ENCODE measurements at places on chromosomes 16 and 17.

DNA sequence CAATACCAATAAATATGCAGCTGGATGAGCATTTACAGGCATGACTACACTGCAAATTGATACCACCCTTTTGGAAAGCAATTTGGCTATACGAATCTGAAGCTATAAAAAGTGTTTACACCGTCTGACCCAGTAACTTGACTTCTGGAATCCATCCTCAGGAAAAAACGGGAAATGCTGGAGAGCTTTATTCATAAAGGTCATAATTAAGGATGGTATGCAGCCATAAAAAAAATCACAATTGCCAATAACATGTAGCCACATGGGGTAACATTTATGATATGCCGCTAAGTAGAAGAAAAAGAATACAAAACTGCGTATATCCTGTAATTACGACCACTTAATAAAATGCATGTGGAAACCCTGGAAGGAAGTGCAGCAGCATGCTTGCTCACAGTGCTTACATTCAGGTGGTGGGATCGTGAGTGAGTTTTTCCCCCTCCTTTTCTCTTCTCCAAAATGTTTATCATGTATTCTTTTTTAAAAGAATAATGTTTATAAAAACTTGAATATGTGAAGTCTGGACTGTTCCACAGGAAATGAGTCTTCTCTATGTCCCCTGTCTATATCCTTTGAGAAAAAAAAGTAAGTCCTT is 34.2 kb downstream of the COPRS start:
- no peak for DNase-seq

GRCh38 chr17:63190821-63191370 is 224.9 kb downstream of the TANC2 start:
- no peak for DNase-seq

DNA sequence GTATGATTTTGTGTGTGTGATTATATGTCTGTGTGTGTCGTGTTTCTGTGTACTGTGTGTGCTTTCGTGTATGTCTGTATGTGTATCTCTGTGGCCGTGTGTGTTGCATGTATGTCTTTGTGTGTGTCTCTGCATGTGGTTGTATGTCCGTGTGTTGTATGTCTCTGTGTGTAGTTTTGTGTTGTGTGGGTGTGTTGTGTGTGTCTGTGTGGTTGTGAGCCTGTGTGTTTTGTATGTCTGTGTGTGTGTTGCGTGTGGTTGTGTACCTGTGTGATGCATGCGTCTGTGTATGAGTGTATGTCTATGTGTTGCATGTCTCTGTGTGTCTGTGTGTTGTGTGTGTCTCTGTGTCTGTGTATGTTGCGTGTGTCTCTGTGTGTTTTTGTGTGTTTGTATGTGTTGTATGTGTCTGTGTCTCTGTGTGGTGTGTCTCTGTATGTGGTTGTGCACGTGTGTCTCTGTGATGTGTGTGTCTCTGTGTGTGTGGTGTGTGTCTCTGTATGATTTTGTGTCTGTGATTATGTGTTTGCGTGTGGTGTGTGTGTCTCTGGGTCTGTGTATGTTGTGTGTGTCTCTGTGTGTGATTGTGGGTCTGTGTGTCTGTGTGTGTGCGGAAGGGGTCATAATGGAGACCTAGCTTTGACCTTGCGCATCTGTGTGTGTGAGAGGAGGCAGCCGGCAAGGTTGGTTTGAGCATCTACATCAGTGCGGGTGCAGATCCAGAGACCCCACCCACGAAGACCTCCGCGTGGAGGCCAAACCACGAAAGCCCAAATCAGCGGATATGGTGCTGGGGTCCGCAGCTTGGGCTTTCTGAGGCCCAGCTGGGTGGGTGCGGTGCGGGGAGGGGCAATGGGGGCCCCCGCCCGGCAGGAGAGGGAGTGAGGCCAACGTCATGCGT is 212.6 kb upstream of the GSE1 start:
- no peak for DNase-seq

DNA sequence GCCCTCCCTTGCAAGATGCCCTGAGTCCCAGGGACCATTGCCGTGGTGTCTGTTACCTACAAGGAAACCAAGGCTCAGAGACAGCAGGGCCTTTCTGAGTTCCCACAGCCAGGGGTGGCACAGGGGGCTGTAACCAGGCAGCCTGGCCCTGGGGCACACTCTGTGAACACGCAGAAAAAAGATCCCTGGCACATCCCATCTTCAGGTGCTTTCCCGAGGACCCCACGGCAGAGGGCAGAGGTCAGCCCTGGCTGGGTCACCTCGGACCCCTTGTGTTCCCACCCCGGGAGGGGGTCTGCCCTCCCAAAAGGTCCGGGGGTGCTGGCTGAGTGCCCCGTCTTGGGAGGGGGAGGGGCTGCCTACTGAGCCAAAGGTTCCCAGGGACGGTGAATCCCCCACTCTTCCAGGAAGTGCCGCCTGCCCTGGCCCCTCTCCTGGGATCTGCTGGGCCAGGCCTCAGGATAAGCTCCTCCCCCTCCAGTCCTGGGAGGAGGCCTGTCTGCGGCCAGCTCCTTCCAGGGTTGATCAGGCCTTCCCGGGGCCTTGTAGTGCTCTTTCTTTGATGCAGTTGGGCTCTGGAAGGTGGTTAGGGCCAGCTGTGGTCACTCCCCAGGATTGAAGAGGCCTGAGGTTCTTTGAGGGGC is 8.1 kb downstream of the GLIS2 start:
- DNase-seq = no peak

- no peak for DNase-seq
Measured at GRCh38 chr16:63461248-63461841, 1425.1 kb upstream of the CDH8 start.

- no peak for DNase-seq
Measured at GRCh38 chr17:9780552-9780951, 10.8 kb downstream of the DHRS7C start.

- no peak for DNase-seq
Measured at GRCh38 chr17:4530799-4531730, 24.1 kb downstream of the MYBBP1A start.

DNA sequence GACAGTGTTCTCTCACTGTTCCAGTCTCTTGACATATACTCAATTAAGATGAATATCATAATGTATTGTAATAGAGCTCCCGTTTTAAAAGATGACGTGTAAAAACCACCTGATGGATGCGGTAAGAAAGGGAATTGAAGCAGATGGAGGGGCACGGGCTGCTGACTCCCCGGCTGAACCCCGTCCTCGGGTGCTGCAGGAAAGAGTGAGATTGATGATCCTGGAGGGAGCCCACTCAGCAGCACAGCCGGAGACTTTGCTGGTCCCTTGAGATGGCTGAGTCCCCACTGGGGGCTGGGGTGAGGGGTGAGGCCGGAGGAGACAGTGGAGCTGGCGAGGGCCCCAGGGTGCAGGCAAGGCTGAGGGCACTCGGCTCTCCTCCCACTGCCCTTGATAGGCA is 217.4 kb downstream of the RPTOR start:
- DNase-seq = no peak

- DNase-seq = no peak
Measured at GRCh38 chr17:33595828-33596227, 302.7 kb upstream of the ASIC2 start.

GRCh38 chr17:70577456-70577855 is 408.1 kb downstream of the KCNJ2 start:
- no peak for DNase-seq

- DNase-seq = no peak
Measured at GRCh38 chr17:8894673-8895578, 27.5 kb upstream of the PIK3R6 start.

GRCh38 chr16:9225527-9226316 is 134.3 kb downstream of the HAPSTR1 start:
- no peak for DNase-seq

GRCh38 chr17:41551365-41551764 is 20.5 kb downstream of the KRT9 start:
- no peak for DNase-seq

GRCh38 chr17:83041305-83041704 is 38.1 kb upstream of the METRNL start:
- DNase-seq = no peak

- no peak for DNase-seq
Measured at GRCh38 chr16:8402981-8403843, 187.1 kb downstream of the TMEM114 start.

GRCh38 chr16:80703131-80704071 is 101.0 kb downstream of the CDYL2 start:
- no peak for DNase-seq

GRCh38 chr17:75398279-75398678 is 7.2 kb downstream of the GRB2 start:
- no peak for DNase-seq

- DNase-seq = no peak
Measured at GRCh38 chr17:1179818-1180742, at the start of gene ABR. TSS of gene ABR (minus strand) at chr17:1179981. CDS start at chr17:1179727, 254 bp downstream.

DNA sequence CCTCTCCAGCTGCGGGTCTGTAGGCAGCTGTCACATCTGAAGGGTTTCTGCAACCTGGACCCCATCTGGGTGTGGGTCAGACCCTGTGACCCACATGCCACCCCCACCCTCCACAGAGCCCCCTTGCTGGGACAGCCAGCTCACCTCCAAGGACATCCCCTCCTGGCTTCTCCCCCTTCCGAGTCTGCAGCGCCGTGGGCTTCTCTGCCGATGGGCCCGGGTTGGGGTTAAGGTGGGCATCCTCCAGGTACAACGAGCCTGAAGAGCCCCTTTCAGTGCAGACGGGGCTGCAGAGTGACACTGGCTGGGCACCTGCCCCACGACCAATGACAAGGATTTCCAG is 28.9 kb downstream of the OR1D5 start:
- DNase-seq = no peak

GRCh38 chr16:51888016-51888415 is 658.9 kb downstream of the TOX3 start:
- no peak for DNase-seq

DNA sequence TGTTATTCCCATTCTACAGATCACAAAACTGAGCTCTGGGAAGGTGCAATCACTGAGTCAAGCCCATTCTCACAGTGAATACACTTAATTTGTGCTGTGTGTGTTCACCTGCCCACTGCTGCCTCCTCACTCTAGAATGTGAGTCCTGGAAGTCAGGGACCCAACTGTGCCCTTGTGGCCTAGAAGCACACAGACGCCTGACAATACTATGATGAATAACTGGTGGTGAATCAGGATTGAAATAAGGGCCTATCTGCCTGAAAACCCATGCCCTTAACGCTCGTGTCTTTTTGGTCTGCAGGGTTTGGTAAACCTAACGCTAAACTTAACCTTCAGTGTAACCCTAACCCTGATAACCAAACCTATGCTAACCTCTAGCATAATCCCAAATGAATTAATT is 80.3 kb downstream of the ZNF423 start:
- no peak for DNase-seq

GRCh38 chr16:58485184-58485887 is 14.6 kb upstream of the NDRG4 start:
- no peak for DNase-seq

DNA sequence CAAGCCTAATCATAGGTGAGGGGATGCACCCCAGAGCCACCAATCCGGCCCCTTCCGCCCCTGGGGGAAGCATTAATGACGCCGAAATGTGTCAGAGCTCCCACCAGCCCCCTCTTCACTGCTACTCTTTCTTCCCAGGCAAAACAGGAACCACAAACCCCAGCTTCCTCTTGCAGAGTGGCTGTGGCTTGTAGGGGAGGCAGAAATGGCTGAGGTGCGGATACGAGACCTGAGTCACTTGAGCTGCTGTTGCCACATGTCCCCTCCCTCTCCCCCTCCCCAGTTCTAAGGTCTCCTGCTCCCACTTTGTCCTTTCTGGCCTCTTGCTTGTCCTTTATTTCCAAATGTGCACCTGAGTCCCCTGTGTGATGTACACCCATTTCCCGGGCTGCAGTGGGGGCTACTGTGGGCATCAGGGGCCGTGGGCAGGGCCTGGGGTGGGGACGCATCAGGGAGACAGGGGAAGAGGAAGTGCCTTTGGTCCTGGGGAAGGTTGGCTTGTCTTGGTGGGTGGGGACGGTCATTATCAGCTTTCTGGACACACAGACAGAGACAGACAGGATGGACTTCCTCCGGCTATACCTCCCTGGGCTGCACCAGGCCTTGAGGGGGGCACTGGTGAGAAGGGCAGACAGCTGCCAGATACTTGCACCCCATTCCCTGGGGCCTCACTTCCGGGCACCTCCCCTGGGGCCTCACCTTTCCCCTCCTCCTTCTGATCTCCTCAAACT is at the start of gene APOBR:
APOBR (plus strand) TSS at position 523 of the 731 bp plus-strand sequence; CDS start at position 562, 39 bp downstream.
- DNase-seq = peak; percentile 99

DNA sequence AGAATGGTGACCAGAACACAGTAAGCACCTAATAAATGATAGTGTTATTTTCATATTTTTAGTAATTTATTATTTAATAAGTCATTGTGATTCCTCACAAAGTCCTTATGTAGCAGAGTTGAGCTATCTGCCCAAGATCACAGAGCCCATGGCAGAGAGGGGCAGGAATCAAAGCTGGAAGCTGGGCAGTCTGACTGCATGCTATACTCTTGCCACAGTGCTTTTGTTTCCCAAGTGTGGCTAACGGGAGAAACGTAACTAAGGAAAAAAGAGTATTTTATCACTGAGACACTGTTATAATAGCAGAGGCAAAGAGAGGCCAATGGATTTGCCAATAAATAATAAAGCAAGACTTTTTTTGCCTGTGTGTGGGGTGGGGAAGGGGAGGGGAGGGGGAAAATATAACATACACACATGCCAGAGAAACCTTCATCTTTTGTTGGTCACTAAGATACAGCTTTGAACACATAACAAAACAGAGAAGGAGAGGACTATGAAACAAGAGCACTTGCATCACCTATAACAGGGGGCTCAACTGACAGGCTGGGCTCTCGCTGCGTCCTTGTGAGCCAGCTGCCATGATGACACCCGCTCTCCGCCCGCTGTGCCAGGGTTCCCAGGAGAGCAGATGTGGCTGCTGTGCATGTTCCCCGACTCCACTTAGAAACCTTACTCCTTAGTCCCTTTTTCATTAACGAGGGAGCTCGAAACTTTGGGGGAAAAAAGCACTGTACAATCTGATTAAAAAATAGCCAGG is 10.1 kb downstream of the CSNK2A2 start:
- DNase-seq = no peak

GRCh38 chr16:66924527-66925321 is 611 bp downstream of the RRAD start:
- DNase-seq = no peak

- DNase-seq = no peak
Measured at GRCh38 chr17:56995766-56996165, 17.8 kb downstream of the SCPEP1 start.

DNA sequence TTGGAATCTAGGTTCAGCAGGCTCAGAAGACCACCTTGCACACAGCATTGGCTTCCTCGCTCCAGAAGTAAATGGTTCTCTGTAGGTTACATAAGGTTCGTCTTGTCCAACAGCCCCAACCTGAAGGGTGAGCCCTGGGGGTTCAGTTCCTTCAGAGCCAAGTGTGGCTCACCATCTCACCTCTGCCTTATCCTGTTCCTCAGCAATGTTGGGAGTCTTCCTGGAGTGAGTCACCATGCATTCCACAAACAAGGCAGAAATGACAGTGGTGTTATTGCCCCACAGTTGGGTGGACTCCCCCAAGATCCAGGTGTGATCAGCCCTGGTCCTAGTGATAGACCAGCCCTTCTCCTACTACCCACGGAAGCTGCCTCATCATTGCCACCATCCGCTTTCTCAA is 26.8 kb upstream of the SMPD3 start:
- no peak for DNase-seq

- DNase-seq = no peak
Measured at GRCh38 chr17:35094902-35095301, 24.8 kb downstream of the RAD51D start.

Measured in bone marrow (tissue), 2 donors.